Activated T-cell treated with anti-CD3 and anti-CD28 coated beads for 4 hours (primary cell): ENCODE measurements at places on chromosomes 1 and 21.

GRCh38 chr1:98164509-98164908 lies 243.7 kb upstream of the DPYD start:
- DNase-seq: no peak

GRCh38 chr1:32199043-32199716 lies 1.2 kb upstream of the CCDC28B start:
- no peak for DNase-seq

GRCh38 chr1:157399984-157400382 lies 152.3 kb downstream of the FCRL5 start:
- no peak for DNase-seq

GRCh38 chr1:206695733-206696132 lies 11.0 kb downstream of the MAPKAPK2 start:
- no peak for DNase-seq

- DNase-seq: no peak
Observed at GRCh38 chr1:43156026-43156425, 16.1 kb downstream of the EBNA1BP2 start.

- no peak for DNase-seq
Observed at GRCh38 chr21:25199944-25200343, 407.3 kb downstream of the MRPL39 start.

DNA sequence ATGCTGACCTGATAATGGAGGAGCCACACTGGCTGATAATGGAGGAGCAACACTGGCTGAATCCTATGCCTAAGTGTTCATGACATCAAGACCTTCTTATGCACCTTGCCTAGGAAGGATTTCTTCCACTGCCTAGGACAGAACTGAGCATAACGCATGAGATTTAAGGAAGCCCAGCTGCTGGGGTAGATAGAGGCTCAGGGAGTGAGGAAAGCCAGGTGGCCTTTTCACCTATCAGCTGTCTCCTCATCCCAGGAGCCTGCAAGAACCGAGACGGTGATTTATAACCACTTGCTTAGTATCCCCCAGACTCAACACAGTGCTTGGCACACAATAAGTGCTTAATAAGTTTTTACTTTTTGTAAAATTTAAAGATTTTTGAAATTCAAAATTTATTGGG lies 7.4 kb upstream of the CTBS start:
- DNase-seq: no peak

- no peak for DNase-seq
Observed at GRCh38 chr1:119414950-119415349, at the start of gene HSD3B2. TSS of gene HSD3B2 (plus strand) at chr1:119415150. CDS start at chr1:119415420, 270 bp downstream.

DNA sequence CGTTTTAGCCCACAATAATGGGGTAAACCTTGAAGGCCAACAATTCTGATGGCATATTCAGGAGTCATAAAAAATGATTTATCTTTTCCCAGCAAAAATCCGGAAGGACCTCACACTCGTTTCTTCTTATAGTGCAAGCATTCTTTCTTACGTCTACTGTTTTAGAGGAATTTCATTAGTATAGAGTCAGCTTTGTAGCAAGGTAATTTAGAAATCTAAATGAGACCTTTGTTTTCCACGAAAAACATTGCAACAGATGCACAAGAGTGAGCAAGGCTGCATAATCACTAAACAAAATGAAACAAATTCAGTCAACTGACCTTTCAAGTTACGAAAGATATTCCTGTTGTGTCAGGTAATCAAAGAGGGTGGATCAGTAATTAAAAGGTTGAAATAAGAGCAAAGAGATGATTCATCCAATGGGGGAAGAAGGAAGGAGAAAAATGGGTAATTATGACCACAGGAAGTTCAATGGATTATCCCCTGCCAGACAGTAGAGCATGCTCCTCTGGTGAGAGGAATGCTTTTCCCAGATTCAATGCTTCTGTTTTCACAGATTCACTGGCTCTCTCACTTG lies 560 bp upstream of the CSDE1 start:
- DNase-seq: no peak

DNA sequence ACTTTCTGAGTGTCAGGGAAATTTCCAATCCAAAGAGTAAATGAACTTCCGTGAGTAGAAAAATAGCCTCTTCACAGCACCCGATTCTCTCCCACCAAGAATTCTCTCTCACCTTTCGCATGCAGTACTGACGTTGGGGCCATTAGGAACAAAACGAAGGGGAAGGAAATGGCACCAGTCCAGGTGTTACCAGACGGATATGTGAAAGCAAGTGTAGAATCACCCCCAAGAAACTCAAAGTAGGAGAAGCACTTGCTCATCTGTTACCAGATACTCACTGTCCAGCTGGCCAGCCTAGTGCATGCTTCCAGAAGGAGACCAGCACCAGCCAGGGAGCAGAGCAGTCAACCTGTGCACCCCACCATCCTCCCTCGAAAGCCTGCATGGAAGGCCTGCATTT lies 55.1 kb downstream of the ITPKB start:
- DNase-seq: no peak

DNA sequence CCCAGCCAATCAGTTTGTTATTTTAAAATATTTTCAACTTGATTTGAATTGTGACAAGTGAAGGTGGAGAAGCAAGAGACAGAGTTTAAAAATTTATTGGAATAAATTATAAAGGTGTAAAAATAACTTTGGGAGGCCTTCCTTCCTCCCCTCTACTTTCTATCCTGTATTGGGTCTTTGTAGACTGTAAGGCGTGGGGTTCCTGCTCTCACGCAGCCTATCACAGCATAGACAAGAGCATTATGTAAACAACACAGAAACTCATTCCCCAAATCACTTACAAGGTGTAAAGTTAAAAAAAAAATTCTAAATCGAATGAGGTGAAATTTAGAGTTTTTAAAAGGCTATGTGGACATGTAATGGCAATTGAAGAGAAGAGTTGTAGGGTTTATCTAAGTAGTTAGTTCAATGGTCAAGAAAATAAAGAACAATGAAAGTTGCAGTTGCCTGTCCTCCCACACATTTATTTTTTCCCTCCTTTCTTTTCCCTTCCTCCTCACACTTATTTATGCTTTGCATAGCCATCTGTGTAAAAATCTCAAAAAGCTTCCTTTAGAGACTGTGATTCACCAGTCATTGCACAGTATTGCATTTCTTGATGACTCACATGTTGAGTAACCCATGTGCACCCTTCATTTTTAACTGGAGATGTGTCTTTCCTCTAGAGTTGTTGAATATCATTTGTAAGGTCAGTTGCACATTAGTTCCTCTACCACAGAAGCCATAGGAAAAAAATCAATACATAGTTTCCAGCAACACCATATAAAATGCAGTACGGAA lies 242.2 kb downstream of the PTPRC start:
- no peak for DNase-seq

GRCh38 chr21:45109831-45110492 lies 35.6 kb downstream of the ADARB1 start:
- peak; percentile 23 for DNase-seq

DNA sequence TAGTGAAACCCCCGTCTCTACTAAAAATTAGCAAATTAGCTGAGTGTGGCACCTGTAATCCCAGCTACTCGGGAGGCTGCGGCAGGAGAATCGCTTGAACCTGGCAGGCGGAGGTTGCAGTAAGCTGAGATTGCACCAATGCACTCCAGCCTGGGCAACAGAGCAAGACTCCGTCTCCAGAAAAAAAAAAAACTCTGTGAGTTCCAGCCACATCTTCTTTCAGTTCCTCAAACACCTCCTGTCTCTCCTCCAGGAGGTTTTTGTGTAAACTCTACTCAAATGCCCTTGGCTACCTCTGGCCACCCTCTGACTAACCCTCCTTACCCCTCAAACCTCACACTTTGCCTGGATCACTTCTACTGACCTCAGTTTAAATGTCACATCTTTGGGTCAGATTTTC lies 38.1 kb downstream of the RCSD1 start:
- DNase-seq: no peak

- no peak for DNase-seq
Observed at GRCh38 chr1:92987462-92987861, 26.2 kb upstream of the DIPK1A start.

DNA sequence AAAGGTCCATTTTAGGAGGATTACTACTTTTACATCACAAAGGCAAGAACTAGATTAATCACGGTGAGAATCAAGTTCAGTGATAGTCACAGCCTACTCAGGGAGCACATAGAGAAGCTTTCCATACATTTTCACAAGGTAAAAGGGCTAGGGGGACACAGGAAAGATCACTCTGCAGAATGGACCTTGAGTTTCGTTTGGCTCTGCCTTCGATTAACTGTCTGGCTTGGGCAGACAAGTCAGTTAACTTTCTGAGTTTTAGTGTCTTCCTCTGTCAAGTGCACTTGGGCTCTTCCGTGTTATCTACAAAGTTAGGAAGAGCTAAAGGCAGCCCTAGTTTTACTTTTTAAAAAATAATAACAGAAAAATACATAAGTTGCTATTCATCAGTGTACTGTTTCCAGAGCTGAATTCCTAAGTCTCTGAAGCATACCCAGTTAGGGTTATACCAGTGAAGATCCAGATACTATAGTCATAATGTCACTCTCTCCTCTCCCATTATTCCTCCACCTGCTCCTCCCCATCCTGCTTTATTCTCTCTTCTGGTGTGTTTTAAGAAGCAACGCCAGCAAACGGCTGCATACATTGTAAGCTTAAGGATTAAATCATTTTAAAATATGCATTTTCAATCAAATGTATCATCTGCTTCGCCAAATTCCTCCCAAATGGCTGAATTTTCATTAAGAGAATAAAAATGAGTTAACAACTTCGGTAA lies 1.7 kb downstream of the CEP170 start:
- DNase-seq: no peak

GRCh38 chr1:106791041-106791440 lies 265.4 kb upstream of the PRMT6 start:
- DNase-seq: no peak

DNA sequence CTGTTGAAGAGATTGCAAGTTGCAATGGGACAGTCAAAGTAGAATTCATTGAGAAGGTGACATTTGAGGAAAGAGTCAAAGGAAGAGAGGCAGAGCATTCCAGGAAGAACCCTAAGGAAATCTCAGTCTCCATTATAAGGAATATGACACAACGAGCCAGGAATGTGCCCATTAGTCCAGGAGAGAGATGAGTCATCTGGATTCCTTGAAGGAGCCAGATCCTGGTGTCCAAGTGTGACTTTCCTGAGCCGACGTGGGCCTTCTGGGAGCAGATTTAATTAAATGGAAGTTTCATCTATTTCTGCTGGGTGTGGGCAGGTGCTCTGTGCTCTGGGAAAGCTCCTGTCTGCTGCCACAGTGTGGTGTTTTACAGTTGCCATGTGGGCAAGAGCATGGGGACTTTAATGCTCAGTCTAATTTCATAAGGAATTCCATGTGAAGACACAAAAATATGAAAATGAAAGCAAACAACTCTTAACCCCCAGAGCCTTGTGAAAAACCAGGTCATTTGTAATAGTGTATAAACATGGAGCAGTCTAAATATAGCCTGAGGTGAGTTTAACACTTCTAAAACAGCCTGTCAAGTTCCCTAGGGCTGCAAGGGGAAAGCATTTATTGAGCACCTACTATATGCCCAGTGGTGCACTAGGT lies 111.4 kb upstream of the ARTN start:
- DNase-seq: no peak

DNA sequence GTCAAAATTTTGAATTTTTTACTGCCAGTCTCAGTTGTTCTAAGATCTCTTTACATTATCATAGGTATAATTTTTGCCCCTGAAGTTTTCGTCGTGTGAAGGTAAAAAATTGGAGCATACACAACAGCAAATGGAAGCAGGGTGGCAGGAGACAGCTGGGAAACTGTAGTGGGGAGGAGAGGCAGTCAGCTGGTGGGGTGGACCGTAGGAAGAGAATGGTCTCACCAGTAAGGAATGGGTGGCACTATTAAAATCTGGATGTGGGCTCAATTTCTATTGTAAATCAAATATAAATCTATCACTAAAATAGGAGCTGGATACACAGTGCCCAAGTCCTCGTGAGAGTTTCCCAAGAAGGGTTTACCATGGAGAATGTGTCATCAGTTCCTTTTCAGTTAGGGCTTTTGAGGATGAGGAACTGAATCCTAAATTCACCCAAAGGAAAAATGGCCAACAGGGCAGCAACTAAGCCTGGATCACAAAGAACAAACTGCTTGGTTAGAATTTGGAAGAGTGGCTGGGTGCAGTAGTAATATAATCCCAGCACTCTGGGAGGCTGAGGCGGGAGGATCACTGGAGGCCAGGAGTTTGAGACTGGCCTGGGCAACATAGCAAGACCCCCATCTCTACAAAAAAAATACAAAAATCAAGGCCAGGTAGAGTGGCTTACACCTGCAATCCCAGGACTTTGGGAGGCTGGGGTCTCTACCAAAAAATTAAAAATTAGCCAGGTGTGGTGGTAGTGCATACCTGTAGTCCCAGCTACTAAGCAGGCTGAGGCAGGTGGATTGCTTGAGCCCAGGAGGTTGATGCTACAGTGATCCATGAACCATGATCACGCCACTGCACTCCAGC lies 10.5 kb upstream of the IRF2BP2 start:
- no peak for DNase-seq

DNA sequence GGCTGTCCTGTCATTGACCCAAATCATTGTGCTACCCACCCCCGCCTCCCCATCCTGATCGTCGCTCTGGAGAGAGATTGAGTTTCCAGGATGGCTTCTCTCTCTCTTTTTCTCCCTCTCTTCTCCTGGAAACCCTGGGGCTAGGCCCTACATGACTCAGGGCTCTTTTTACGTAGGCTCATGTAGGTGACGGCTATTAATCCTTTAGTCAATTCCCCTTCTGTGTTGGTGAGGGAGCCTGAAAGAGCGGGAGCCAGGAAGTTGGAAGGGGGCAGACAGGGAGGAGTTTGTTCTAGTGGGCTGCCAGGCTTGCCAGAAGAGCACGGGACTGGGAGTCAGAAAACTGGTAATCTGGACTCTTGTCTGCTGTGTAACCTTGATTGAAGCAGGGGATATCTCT lies 9.7 kb downstream of the ATP2B4 start:
- no peak for DNase-seq

DNA sequence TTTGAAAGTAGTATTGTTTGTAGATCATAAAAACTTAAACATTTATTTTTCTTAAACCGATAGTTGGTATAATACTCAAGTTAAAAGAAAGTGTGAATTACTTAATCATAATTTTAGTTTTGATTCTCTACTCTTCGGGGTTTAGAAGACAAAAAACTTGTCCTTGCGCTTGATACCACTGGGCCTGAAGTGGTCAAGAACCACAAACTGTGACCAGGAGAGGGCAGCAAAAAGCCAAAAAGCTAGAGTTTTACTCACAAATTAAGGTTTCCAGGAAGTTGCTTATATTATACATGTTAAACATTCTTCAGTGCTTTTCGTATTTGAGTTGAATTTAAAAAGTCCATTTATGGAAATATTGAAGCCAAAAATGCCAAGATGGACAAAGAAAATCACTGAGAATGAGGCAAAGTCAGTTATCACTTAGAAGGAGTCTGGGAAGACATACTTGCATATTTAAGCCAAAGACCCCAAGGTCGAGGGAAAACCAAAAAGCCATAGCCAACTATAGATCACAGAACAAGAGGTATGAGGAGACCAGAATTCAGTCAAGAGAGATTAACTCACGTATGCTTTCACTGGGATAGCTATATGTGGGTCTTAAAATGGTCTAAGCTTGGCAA lies 34.2 kb downstream of the EFCAB7 start:
- no peak for DNase-seq

- no peak for DNase-seq
Observed at GRCh38 chr1:182330303-182330702, 61.3 kb downstream of the GLUL start.

- DNase-seq: no peak
Observed at GRCh38 chr1:117412472-117412871, 45.2 kb downstream of the MAN1A2 start.

- no peak for DNase-seq
Observed at GRCh38 chr1:116262207-116262994, 110.6 kb upstream of the ATP1A1 start.

- no peak for DNase-seq
Observed at GRCh38 chr1:246680190-246680589, 44.0 kb upstream of the SCCPDH start.
